ENCODE measurements at places on chromosomes 16 and 17.
A peak's percentile ranks its signal among the peaks of the same experiment; 100 is the strongest.

DNA sequence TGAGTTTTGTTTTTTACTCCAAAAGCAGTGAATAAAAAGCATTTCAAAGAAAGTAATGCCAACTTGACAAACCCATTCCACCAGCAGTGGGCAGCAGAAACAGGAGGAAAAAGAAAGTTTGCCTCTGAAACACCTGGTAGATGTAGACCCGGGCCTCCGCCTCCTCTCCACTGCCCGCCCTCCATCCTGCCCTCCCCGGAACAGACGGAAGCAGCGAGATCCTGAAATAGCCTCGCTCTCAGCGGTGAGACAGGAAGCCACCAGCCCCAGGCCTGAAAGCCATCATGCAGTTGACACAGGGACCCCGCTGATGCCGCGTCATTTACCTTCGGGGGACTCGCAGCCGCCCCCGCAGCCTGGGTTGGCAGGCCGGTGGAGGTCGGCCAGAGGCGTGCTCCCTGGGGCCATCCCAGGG lies 67.8 kb downstream of the C16orf78 start:
- DNase-seq = no peak

DNA sequence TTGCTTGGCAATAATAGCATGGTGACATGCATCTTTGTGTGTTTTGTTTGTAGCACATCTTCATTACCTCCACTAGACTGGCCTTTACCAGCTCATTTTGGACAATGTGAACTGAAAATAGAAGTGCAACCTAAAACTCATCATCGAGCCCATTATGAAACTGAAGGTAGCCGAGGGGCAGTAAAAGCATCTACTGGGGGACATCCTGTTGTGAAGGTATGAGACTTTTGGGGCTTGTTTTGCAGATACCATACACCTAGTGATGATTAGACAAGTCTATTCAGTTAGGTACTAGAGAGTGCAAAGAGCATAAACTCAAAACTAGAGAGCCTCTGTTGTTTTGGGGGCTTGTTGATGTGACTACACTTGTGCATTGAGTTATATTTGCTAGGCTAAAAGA lies 41.2 kb downstream of the NFATC3 start:
- DNase-seq = no peak

GRCh38 chr16:21599122-21600030 lies at the start of gene METTL9:
Gene METTL9 (plus strand): TSS chr16:21599577. CDS start chr16:21599734, 157 bp downstream.
- DNase-seq = peak; percentile 95

DNA sequence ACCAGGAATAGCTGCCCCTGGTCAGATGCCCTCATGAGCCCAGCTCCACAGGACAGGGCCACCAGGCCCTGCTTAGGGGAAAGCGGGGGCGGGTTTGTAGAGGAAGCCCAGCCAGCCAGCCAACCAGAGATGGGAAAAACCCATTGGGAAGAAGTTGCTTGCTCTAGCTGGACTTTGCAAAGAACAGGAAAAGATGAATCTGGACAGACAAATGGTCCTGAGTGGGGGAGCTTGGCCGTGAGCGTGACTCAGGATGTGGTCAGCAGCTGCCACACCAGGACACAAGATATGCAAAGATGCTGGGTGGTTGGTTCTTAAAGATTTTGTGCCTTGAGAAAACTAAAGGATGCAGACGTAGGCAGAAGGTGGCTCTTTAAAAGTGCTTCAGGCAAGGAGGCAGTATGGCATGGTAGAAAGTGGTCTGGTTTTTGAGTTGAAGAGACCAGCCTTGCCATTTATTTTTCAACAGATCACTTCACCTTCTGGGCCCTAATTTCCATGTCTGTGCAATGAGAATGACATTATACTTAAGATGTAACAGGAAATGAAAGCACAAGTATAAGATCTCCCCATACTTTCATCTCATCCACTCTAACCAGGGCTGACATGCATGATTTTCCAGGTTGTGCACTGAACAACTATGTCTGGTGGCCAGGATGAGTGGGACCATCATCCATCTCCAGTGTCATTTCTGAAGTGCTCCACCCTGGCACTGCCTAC lies 27.8 kb upstream of the HEATR6 start:
- peak; percentile 85 for DNase-seq

DNA sequence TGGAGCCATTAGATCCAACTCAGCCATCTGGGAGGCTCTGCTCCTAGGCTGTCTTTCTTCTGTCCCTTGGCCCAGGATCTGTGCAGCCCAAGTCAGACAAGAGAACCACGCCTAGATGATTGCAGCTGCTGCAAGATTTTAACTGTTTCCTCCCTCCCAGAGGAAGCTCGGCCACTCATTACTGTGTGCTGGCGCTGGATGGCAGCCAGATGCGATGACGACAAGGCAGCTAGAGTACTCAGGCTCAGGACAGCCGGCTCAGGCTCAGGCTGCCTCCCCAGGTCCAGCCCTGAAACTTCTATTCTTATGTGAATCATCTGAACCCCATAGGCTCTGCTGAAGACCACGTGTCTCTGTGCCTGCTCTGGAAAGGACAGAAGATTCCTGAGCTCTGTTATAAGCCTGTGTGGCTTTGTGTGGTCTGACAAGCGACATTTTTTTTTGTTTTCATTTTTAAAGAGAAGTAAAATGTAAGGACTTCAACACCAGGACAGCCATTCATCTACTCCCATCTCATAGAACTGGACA lies 32.1 kb upstream of the FBXW10B start:
- peak; percentile 99 for DNase-seq

DNA sequence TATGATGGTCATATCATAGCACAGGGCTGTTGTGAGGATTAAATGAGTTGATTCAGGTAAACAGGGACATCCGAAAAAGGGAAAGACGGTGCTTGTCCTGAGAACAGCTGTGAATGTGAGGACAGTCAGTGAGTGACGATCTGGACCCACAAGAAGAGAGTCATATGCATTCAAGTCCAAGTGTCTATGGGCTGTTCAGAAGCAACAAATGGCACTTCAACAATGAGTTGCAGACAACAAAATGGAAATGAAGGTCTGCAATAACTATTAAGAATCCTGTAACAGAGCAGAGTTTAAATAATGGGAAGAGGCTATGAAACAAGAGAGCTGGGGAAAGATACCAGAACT lies 100.3 kb downstream of the ADCY9 start:
- DNase-seq = no peak

- no peak for DNase-seq
These were observed 16.5 kb downstream of the BRIP1 start for GRCh38 chr17:61846761-61847375.

GRCh38 chr16:50858376-50858775 lies 116.5 kb downstream of the CYLD start:
- DNase-seq = no peak

- DNase-seq = no peak
These were observed 38.2 kb downstream of the CBFA2T3 start for GRCh38 chr16:88938777-88939244.

- peak; percentile 52 for DNase-seq
These were observed 212.2 kb downstream of the AATF start for GRCh38 chr17:37160944-37161343.

DNA sequence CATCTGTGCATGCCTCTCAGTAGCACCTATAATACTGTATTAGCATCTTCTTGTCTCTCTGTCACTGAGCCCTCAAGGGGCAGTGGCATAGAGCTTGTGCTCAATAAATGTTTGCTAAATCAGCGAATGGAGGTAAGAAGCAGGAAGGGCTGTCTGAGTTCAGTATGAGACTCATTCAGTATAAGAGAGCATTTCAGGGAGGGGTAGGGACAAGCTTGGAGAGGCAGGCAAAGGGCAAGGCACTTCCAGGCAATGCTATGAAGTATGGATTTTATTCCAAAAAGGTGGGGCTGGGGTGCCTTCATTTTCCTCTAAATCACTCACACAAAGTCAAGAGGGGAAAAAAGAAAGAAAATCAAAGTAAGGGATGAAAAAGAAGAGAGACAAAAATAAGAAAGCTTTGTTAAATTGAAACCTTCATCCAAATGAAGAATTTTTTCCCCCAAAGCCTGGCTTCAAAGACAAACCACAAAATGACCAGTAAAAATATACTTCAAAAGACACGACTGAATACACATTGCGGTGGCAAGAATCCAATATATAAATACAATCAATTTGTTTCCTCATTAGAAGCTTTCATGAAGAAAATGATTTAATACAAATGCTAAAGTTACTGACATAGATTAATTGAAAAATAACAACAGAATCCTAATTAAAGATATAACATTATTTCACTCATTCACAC lies 51.2 kb downstream of the SKAP1 start:
- DNase-seq = no peak

GRCh38 chr16:82995924-82996441 lies 369.2 kb downstream of the CDH13 start:
- peak; percentile 82 for DNase-seq

DNA sequence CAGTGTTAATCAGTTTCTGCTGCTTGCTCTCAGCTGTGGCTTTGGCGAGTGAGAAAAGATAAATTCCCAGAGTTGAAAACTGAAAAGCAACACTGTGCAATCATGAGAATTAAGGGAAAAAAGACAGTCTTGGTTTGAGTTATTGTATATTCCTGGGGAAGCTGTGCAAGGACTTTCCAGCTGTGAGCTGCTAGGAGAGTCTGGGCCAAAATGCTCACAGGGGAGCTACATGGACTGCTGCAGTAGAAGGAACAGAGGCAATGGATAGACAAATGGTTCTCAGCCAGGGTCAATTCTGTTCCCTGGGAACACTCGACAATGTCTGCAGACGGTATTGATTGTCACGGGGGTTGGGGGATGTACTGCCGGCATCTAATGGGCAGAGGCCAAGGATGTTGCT lies 102.0 kb upstream of the ADAMTS18 start:
- no peak for DNase-seq

- no peak for DNase-seq
These were observed 1.0 kb downstream of the KRTAP2-2 start for GRCh38 chr17:41054025-41054424.

DNA sequence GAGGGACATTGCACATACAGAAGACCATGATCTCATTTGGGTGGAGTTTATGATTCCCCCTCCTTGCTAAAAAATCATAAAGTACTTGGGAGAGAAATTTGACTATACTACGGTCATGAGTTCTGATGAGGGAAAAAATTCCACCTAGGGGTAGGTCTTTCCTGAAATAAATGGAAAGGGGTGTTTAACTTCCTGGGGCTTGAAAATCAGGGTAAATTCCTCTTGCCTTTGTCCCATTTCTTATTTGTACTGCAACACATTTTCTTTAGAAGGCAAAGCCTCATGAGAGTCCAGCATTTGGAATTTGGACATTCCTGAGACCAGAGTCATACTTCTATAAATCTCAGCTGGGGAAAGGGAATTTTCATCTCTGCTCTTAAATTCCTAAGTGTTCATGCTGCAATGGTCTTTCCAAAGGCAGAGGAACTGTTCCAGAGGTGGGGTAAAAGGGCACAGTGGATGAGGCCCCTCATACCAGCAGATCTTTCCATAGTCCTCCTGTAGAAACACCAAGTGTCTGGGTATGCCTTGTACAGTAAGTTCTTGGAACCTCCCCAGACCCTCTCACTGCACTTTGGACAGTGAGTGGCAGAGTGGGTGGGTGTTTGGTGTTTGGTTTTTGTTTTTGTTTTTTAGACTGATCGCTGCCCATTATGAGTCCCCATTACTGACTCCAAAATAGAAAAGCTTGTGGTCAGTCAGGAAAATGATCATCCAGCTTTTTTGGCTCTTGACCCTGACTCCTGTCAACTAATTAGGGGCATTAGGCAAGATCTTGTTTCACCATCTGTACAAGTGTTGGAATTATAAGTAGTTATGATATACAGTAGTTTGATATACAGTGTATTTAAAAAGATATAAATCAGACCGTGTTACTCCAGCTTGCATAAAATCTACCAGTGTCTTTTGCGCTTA lies 6.0 kb downstream of the LYRM1 start:
- DNase-seq = peak; percentile 78

DNA sequence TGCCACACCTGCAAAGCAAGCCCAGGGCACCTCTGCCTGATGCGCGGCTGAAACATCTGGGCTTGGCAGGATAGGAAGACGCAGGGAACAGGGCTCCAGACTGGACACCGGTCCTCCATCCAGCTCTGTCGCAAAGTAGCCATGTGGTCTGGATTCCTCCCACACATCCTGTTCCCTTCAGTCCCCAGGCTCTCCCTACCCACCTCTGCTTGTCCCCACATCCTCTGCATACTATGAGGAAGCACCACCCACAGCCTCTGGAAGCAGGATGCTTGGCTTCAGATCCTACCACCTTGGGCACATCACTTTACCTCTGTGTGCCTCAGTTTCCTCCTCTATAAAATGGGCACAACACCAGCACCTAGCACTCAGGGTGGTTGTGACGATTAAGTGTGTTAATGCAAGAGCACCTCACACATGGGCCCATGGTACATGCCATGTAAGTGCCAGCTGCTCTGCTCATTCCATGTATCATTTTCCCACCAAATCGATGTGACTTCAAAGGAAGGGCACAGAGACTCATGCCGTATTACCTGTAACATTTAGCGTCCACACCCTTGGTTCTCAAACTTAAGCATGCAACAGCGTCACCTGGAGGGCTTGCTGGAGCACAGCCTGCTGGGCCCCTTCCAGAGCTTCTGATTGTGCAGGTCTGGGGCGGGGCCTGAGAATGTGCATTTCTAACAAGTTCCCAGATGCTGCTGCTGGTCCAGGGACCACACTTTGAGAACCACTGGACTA lies 138.6 kb upstream of the SDK2 start:
- no peak for DNase-seq

- DNase-seq = no peak
These were observed 2.7 kb downstream of the CCL8 start for GRCh38 chr17:34321964-34322363.

GRCh38 chr16:67676516-67676915 lies 9.9 kb downstream of the C16orf86 start:
- no peak for DNase-seq
